ENCODE measurements at places on chromosomes 4 and X.

DNA sequence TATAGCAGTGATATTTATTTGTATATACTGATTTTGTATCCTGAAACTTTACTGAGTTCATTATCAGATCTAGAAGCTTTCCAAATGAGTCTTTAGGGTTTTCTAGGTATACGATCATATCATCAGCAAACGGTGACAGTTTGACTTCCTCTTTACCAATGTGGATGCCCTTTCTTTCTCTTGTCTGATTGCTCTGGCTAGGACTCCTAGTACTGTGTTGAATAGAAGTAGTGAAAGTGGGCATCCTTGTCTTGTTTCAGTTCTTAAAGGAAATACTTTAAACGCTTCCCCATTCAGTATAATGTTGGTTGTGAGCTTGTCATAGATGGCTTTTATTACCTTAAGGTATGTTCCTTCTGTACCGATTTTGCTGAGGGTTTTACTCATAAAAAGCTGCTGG lies 37.5 kb downstream of the CBR4 start:
- DNase-seq = no peak

DNA sequence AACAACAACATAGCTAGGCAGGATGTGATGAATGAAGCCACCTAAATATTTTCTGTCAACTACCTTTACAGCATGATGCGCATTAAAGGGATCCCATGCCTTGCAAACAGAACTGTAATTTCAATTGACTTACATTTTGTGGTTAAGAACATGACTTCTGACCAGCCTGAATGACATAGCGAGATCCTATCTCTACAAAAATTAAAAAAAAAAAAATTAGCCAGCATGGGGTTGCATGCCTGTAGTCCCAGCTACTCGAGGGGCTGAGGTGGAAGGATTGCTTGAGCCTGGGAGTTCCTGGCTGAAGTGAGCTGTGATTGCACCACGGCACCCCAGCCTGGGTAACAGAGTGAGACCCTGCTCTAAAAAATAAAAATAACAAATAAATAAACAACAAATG lies 680.6 kb downstream of the IQCM start:
- no peak for DNase-seq

DNA sequence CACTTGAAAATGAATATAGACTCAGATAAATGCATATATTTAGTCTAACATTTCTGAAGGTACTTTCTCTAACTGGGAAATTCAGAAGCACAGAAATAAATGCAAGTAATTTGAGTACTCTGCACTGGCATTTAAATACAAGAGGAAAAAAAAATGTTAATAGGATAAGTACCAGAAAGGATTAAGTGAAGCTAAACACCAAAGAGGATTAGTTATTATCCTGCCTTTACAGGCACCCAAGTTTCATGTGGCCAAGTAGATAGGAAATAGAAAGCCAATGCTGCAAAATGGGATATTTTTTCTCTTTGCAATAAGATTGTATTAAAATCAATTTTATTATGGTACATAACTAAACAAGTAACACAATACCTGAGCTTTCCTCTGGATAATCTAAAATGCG lies 762.5 kb downstream of the PCDH7 start:
- DNase-seq = no peak

GRCh38 chrX:28126886-28127285 lies 145.6 kb upstream of the DCAF8L1 start:
- DNase-seq = no peak

GRCh38 chrX:133454491-133454914 lies 39.2 kb upstream of the GPC4 start:
- DNase-seq = no peak

GRCh38 chr4:60934566-60935295 lies 265.4 kb upstream of the ADGRL3 start:
- no peak for DNase-seq
